ENCODE measurements at places on chromosomes 11 and 22. TPM values are rescaled to one million over a fixed set of nuclear protein-coding genes. Genes with fewer than 3 reads are reported as not detected.

DNA sequence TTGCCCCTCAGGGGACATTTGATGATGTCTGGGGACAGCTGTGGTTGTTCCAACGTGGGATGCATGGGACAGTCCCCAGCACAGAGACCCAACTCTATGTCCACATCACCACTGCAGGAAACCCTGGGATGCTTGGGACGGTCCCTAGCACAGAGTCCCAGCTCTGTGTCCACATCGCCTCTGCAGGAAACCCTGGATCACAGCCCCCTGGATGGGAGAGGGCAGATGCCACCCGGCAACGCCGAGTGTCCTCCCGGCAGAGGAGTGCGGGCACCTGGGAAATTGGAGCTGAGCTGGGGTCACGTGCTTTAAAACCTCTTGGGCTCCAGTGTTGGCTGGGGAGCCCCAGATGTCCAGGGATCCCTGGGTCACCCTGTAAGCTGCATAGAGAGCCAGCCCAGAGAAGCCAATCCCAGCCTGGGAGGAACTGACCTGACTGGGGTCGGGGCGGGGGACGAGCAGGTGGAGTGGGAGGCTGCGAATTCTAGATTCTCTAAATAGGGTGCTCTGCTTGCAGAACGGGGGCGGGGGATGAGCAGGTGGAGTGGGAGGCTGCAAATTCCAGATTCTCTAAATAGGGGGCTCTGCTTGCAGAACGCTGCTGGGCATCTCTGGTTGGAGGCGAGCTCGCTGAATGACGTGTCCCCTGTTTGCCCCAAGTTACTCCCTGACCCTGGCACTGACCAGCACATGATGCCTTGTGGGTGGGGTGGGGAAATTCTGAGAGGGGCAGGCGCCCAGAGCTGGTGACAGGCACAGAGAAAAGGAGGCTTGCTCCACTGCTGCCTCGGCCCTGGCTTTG lies 1197.8 kb downstream of the BRD1 start:
- H3K27ac ChIP-seq: no peak overlapping the region
- no peaks in the 10 kb centered on the region for H3K36me3 ChIP-seq
- peaks cover 7% of the 10 kb centered on the region for H3K4me1 ChIP-seq
- no peak for DNase-seq
- no peak overlapping the region for H3K4me3 ChIP-seq
- peaks cover 2% of the 10 kb centered on the region for H3K27me3 ChIP-seq

DNA sequence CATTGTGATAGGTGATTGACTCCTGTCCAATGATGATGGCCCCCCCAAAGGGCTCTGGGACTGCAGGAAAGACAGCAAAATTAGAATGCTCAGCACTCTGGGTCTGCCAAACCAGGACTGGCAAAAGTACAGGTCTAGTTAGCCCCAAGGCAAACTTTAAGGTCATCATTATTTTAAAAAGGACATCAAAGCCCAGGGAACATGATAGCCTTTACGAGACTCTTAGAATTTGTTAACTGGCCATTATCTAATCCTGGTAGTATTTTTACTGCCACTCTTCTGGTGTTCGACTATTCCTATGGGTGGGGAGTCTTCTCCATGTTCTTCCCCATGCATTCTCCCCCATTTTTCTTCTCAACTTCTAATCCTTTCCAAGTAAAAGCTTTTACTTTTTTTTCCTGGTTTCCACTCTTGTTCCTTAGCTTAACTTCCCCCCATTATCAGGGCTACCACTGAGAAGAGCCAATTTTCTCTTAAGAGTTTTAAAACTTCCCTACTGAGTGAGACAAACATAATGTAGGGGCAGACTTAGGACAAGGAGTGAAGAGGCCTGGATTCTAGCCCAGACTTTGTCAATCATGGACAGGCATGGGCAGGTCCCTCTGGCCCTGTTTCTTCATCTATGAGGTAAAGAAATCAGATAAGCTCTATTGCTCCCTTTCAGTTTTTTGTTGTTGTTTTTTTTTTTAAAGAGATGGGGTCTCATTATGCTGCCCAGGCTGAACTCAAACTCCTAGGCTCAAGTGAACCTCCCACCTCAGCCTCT lies 7.1 kb downstream of the DDB1 start:
- peaks cover 62% of the 10 kb centered on the region for H3K36me3 ChIP-seq
- DNase-seq: no peak
- no peaks in the 10 kb centered on the region for H3K27me3 ChIP-seq
- H3K4me1 ChIP-seq: peaks cover 29% of the 10 kb centered on the region

- H3K4me1 ChIP-seq: peaks cover 48% of the 10 kb centered on the region
- peak overlapping the region; percentile 47 for H3K27ac ChIP-seq
- peak; percentile 47 for DNase-seq
Observed at GRCh38 chr22:24305260-24305692, 34.6 kb downstream of the SPECC1L start.

DNA sequence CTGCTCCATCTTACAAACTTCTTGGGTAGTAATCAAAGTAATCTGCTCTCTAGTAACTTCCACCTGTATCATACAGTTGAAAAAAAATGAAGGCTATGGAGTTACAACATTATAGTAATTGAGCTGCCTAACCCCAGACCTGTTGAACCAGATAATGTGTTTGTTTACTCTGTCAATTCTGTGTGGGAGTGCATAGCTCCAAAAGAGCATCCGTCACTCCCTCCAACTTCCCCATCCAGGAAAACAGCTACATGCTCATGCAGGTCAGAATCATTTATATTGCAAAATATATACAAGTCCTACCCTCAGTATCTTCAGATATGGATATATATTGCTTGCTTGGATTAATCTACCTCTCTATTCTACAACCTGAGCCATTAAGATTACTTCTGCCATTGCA lies 244.0 kb upstream of the ANO5 start:
- H3K4me3 ChIP-seq: no peak overlapping the region
- no peaks in the 10 kb centered on the region for H3K36me3 ChIP-seq
- no peak for DNase-seq

- H3K4me3 ChIP-seq: no peak overlapping the region
- H3K27me3 ChIP-seq: no peaks in the 10 kb centered on the region
- no peaks in the 10 kb centered on the region for H3K36me3 ChIP-seq
- no peak overlapping the region for H3K27ac ChIP-seq
Observed at GRCh38 chr11:104064034-104064630, 27.7 kb downstream of the DDI1 start.

- no peak for DNase-seq
- no peak overlapping the region for H3K27ac ChIP-seq
- H3K4me3 ChIP-seq: no peak overlapping the region
- H3K4me1 ChIP-seq: peaks cover 48% of the 10 kb centered on the region
- H3K27me3 ChIP-seq: no peaks in the 10 kb centered on the region
Observed at GRCh38 chr11:46343520-46343919, 3.7 kb upstream of the DGKZ start.

GRCh38 chr11:12975195-12975594 lies 33.9 kb upstream of the RASSF10 start:
- no peaks in the 10 kb centered on the region for H3K36me3 ChIP-seq
- no peaks in the 10 kb centered on the region for H3K4me1 ChIP-seq
- H3K27ac ChIP-seq: no peak overlapping the region
- DNase-seq: no peak
- no peak overlapping the region for H3K4me3 ChIP-seq

DNA sequence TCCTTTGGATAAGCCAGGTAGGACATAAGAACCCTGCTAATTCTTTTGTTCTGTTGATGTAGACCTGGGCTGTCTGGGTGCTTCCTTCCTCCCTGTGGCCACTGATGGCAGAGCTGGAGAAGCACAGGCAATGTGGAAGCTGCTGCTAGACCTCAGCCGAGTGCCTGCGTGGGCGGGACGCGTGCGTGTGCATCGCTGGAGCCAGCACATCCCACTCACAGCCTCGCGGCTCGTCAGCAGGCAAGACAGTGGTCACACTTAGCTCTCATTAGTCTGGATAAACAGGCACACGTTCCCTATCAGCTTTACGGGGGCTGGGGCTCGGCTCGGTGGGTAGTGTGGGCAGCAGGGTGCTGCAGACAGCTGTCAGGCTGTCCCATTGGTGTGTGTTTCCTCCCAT lies 155.7 kb downstream of the GRIK4 start:
- H3K27me3 ChIP-seq: peaks cover 13% of the 10 kb centered on the region
- peak; percentile 4 for DNase-seq
- no peak overlapping the region for H3K4me3 ChIP-seq
- H3K27ac ChIP-seq: no peak overlapping the region

- H3K36me3 ChIP-seq: no peaks in the 10 kb centered on the region
- no peak overlapping the region for H3K27ac ChIP-seq
- peaks cover 3% of the 10 kb centered on the region for H3K4me1 ChIP-seq
- DNase-seq: peak; percentile 22
Observed at GRCh38 chr22:44309137-44309536, 3.6 kb downstream of the SHISAL1 start.

DNA sequence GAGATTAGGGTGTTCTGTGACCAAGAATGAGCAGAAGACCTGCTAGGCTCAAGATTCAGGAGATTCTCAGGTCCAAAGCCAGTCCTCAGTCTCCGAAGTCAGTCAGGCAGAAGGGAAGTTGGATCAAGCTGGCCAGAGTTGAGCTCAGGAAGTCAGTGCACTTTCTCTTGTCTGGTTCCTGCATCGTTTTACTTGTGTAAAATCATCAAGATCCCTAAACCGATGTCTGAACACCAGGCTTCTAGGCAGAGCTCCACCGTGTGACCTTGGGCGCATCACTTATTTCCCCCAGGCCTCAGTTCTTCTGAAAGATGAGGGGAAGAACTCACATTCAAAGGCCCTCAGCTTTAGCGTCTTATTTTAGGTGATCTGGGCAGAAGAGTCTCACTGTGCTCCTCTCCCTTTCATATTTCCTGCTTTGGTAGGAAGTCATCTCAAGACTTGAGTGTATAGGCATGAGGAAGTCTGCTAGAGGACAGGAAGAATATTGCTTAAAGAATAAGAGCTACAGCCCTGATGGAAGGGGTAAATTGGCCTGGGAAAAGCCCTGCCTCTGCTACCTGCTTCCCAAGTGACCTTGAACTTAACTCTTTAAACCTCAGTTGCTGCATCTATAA lies 20.2 kb downstream of the NF2 start:
- H3K4me1 ChIP-seq: peaks cover 62% of the 10 kb centered on the region
- H3K36me3 ChIP-seq: no peaks in the 10 kb centered on the region
- DNase-seq: no peak

- no peaks in the 10 kb centered on the region for H3K36me3 ChIP-seq
- no peak overlapping the region for H3K27ac ChIP-seq
- no peak overlapping the region for H3K4me3 ChIP-seq
- H3K4me1 ChIP-seq: no peaks in the 10 kb centered on the region
- peaks cover 40% of the 10 kb centered on the region for H3K27me3 ChIP-seq
Observed at GRCh38 chr11:120270386-120270785, 30.4 kb downstream of the POU2F3 start.

DNA sequence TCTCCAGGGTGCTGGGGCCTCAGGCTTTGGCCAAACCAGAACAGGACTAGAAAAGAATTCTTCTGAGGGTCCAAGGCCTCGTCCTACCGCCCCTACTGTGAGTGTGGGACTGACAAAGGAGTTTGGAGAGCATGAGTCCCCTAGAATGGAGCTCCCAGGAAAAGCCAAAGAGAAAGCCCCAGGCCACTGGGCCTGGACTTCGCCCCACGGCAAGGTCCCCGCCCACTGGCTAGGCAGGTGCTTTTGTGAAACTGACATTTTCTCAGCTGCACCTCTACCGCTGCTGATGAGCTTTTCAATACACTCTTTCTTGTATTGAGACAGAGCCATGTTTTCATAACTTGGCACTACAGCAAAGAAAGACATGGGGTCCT lies 9.7 kb upstream of the FGF3 start:
- no peaks in the 10 kb centered on the region for H3K36me3 ChIP-seq

GRCh38 chr11:8229299-8230177 lies 34.1 kb downstream of the LMO1 start:
- no peak for DNase-seq
- H3K36me3 ChIP-seq: no peaks in the 10 kb centered on the region
- no peaks in the 10 kb centered on the region for H3K27me3 ChIP-seq
- no peak overlapping the region for H3K4me3 ChIP-seq
- H3K4me1 ChIP-seq: no peaks in the 10 kb centered on the region

DNA sequence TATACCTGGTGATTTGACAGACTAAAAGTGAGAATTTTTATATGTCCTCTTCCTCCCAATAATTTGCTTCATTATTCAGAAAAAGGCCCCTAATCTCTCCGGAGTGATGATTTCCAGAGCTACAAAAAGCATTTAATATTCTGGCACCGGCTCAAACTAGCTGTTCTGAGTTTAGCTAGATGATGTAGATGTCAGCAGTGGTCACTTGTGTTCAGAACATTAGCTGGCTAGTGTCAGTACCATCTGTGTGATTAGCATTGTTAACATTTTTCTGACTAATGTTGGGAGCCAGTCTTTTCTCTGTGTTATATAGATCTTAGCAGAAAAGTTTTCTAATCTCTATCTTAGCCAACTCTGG lies 68.7 kb upstream of the RRM1 start:
- peaks cover 54% of the 10 kb centered on the region for H3K36me3 ChIP-seq
- no peak overlapping the region for H3K27ac ChIP-seq
- no peak for DNase-seq
- H3K4me3 ChIP-seq: no peak overlapping the region
- H3K27me3 ChIP-seq: no peaks in the 10 kb centered on the region

DNA sequence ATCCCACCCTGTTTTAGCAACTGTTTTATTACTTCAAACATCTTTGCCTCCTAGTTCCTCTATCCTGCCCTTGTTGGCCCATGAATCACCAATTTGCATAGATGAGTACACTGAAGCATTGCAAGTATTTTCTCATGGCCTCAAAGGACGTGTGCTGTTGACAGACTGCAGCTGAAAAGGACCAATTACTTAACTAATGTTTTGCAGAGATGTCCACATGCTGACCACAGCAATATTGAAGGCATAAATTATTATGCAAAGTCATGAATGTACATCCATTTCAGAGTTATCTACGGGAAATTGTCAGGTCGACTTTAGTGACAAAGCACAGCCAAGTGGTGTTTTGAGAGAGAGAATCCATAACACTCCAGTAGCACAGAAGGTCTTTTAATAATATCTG lies 64.8 kb downstream of the CADM1 start:
- H3K36me3 ChIP-seq: no peaks in the 10 kb centered on the region
- H3K4me1 ChIP-seq: no peaks in the 10 kb centered on the region
- no peak overlapping the region for H3K4me3 ChIP-seq
- H3K27ac ChIP-seq: no peak overlapping the region
- DNase-seq: no peak

DNA sequence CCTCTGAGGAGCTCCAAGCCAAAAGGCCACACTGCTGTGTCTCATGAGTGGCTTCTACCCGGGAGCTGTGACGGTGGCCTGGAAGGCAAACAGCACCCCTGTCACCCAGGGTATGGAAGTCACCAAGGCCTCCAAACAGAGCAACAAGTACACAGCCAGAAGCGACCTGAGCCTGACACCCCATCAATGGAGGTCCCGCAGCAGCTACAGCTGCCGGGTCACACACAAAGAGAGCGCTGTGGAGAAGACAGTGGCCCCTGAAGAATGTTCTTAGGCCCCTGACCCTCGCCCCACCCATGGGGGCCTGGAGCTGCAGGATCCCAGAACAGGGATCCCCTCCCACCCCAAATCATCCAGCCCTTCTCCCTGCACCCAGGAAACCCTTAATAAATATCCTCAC lies 4.9 kb downstream of the RFPL2 start:
- DNase-seq: no peak
- H3K27me3 ChIP-seq: peaks cover 23% of the 10 kb centered on the region
- no peak overlapping the region for H3K4me3 ChIP-seq
- no peak overlapping the region for H3K27ac ChIP-seq

GRCh38 chr11:34996958-34997357 lies 80.5 kb downstream of the PDHX start:
- no peaks in the 10 kb centered on the region for H3K27me3 ChIP-seq
- no peak for DNase-seq
- H3K27ac ChIP-seq: no peak overlapping the region
- peaks cover 1% of the 10 kb centered on the region for H3K36me3 ChIP-seq
- peaks cover 22% of the 10 kb centered on the region for H3K4me1 ChIP-seq

GRCh38 chr22:48607901-48608662 lies 1219.6 kb downstream of the BRD1 start:
- DNase-seq: no peak
- no peaks in the 10 kb centered on the region for H3K4me1 ChIP-seq
- no peak overlapping the region for H3K4me3 ChIP-seq
- no peaks in the 10 kb centered on the region for H3K36me3 ChIP-seq
- H3K27me3 ChIP-seq: no peaks in the 10 kb centered on the region

Gene CRYBA4
- not detected for total RNA-seq

Gene HEPHL1
- not detected for total RNA-seq

Gene PANX3
- total RNA-seq: not detected
